Skin of body (tissue), 3 donors: ENCODE measurements at places on chromosomes 5 and 9.

- DNase-seq, result no peak
Observed at GRCh38 chr5:126780165-126780827, 3.4 kb downstream of the LMNB1 start.

- DNase-seq, result no peak
Observed at GRCh38 chr9:93112116-93112863, 16.3 kb downstream of the CARD19 start.

GRCh38 chr9:101840694-101841188 is 102.3 kb upstream of the GRIN3A start:
- no peak for DNase-seq

DNA sequence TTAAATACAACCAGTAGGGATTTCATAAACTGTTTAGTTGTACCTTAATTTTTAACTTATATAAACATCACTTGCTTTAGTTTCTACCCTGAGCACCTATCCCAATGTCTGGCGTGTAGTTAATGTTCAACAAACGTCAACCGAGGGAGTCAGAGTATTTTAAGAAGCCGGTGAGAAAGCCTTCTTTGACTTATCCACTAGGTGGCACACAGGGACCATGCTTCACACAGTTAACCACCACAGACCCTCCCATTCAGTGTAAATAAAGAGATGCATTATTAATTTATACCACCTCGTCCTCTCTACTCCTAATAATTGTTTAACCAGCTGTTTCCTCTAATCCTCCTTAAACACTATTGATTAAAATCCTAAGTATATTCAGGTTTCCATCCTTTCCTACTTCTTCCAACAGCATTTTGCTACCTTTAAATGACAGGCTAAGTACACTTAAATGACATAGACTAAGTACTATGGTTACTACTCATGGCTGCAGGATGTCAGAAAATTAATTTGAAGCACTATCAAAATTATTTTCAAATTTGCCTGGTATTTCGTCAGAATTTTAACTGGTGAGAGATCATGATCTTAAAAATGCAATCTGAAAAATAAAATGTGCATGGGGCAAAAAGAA is 2.3 kb downstream of the HAPLN1 start:
- DNase-seq, result peak; percentile 27

- DNase-seq, result no peak
Observed at GRCh38 chr9:125997196-125997823, 250.1 kb downstream of the PBX3 start.

GRCh38 chr5:103394676-103395075 is 136.1 kb downstream of the MACIR start:
- no peak for DNase-seq

DNA sequence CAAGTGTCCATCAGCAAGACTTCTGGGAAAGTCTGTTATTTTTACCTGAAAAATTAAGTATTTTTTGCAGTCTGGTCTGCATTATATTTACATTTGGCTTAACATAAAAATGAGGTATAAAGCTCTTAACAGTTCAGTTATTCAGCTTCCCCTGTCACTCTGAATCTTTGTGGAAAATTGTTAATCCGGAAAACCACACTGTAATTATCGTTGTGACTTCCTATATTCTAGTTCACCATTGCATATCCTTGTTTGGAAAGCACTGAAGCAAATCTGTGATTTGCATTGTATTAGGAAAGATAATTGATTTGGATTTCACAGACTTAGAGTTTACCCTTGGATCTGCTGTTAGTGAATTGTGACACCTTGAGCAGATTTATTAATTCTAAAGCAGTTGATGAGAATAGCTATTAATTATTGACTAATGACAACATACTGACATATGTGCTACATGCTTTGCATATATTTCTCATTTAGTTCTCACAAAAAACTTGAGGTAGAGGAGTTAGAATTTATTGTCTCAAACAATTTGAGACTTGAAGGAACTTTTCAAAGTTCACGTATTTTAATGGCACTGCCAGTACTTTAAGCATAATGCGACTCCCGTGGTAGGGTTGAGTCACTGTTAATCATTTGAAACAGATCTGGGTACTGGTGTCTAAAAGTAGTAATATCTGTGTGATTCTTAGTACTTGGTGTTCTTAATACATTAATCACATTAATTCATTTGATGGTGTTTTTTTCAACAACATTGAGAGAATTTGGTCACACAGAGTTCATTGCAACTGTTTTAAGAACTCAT is 71.8 kb upstream of the LRRC70 start:
- no peak for DNase-seq

GRCh38 chr5:3911773-3912172 is 316.1 kb downstream of the IRX1 start:
- no peak for DNase-seq

DNA sequence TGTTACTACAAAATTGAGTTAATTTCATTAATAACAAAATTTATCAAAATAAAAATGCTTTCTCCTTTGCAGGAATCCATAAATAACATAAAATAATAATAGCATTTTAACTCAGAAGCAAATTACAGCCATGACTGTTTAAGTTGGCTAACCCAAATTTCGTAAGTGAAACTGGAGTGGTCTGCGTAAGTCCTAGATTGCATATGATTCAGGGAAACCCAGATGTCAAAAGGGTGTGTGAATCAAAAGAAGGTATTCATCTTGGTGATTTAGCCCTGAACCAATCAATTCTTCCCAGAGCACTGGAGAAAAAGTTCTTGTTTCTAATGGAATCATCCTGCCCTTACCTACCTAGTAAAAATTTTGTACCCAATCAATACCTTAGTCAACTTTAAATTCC is 547.6 kb downstream of the RAB3C start:
- no peak for DNase-seq

DNA sequence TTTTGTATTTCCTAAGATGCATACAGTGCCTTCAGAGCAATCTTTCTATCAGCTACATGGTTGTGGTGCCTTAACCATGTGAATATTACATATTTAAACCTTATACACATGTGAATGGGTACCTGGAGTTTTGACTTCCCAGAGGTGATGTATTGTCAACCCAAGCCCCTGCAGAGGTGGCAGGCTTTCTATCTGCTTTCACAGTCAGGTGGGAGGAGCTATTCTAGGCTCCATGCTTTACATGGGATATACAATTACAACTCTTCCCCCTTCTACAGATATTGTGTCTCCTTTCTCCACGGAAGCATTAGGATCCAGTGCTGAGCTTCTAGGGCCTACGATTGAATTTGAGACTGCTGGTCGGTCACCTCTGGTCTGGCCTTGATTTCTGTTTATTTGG is 89.8 kb upstream of the TUT7 start:
- no peak for DNase-seq
